ENCODE measurements at places on chromosomes 6 and 20.

GRCh38 chr6:24755279-24755678 lies 19.5 kb upstream of the GMNN start:
- no peak for DNase-seq

GRCh38 chr6:140912686-140913085 lies 1220.0 kb upstream of the GJE1 start:
- DNase-seq, result no peak

GRCh38 chr6:42263165-42263728 lies 45.6 kb upstream of the MRPS10 start:
- DNase-seq, result no peak

GRCh38 chr20:57878786-57879424 lies 169.1 kb upstream of the PMEPA1 start:
- no peak for DNase-seq

DNA sequence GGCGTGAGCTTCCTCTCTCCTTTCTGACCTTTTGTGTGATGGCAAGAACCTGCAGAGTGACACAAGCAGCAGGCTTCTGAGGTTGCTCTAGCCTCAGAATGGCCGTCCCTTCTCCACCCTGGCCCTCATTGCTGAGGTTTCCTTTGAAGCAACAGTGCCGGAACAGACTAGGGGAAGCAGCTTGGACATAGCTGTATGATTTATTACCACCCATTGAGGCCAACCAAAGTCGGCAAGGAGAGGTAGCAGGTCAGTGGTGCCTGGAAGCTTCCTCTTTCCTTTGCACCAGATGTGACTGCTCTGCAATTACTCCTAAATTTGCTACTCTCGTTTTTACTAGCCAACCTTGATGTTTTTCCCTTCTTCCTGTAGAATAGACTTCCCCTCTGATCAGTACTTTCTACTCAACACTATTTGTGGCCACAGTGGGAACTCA lies 31.4 kb downstream of the PTPN1 start:
- no peak for DNase-seq

GRCh38 chr20:58794510-58795180 lies 56.1 kb downstream of the GNAS-AS1 start:
- no peak for DNase-seq

- DNase-seq, result no peak
Measured at GRCh38 chr20:63431944-63432343, 40.5 kb downstream of the KCNQ2 start.

Measured in nucleus accumbens (tissue), 56 donors.